ENCODE measurements at places on chromosomes 3 and 15.

- no peak for DNase-seq
These were observed 611.2 kb upstream of the CFAP20DC start for GRCh38 chr3:59660852-59661625.

DNA sequence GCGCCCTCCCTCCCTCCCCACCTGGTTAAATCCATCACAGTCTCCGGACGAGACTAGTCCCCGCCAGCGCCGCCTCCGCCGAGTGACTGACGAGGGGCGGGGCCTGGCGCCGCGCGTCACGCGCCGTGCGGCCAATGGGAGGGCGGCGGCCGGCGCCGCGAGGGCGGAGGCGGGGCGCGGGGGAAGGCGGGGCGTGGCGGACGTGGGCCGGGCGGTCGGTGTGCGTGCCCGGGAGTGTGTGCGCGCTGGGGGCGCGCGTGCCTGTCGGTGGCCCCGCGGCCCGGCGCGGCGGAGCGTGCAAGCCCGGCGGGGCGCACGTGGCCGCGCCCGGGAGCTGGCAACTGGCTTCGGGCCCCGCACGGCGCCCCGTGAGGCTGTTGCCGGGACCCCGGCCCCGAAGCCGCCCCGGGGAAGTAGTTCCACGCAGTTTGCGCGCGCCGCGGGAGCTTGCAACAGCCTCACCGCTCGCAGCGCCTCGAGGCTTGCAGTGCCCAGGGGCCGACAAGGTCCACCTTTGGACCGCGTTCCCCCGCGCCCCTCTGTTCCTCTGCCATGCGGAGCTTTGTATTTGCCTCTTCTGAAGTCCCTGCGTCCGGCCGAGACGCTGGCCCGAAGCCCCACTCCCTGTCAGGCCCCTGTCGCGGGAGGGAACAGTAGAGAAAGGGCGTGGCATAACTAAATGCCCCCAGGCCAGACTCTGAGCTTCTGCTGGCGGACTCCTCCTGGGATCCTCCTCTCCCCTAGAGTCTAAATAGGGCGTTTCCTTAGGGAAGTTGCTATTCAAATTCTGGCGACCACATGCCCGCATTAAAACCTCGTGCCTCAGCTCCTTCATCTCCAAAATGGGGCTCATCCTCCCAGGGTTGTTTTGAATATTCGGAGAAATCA is 400.9 kb downstream of the SHQ1 start:
- DNase-seq, result peak; percentile 78

- DNase-seq, result peak; percentile 75
These were observed 40.2 kb downstream of the SUMF1 start for GRCh38 chr3:4426782-4427344.

DNA sequence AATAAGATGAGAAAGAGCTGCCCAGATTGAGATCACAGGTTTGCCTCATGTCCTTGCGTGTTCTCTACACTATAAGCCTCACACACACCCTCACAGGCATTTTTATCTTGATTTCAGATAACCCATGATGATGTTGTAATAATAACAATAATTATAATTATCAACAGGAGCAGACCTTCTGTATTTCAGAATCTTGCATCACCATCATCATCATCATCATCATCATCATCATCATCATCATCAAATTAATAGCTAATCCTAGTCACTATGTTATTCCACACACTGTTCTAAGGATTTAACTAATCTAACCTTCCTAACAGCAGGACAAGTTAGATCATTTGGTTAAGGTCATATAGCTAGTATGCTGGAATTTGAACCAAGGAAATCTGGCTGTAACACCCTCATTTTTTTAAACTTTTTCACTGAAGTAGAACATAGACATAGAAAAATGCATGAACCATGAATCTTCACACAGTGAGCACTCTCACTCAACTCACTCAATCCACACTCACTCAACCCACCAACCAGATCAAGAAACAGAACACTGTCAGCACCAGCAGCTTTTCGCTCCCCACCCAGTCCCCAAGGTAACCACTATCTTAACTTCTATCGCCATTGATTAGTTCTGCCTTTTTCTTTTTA is 1.8 kb upstream of the SH2D7 start:
- DNase-seq, result no peak

GRCh38 chr3:78846718-78847117 is 921.1 kb downstream of the ROBO1 start:
- no peak for DNase-seq

DNA sequence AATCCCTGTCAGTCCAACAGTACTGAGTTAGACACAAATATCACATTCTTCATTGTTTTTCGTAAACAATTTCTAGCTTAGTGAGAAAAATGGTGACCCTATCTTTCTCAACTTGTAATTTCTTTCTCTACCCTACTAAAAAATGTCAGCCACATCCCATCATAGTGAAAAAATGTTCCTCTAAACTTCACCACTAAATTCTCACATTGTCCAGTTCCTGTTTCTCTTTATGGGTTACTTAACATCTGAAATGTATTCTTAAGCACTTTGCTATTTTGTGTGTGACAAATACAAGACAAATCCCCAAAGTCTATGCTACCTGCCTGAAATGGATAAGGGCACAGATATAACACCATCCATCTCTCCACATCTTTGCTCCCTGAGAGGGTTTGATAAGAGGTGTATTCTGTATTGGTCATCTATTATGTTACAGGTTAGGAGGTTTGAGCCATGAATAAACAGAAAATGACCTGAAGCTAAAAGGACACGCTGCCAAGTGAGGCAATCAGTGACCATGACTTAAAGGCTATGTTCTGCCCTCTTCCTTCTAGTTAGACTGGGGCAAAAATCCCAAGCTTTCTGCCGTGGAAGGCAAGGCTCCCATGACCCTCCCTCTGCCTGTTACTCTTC is 118.2 kb downstream of the GADL1 start:
- DNase-seq, result no peak

GRCh38 chr3:11430624-11431023 is 158.4 kb downstream of the ATG7 start:
- DNase-seq, result no peak

- no peak for DNase-seq
These were observed 5.7 kb downstream of the PTH1R start for GRCh38 chr3:46883054-46883829.

DNA sequence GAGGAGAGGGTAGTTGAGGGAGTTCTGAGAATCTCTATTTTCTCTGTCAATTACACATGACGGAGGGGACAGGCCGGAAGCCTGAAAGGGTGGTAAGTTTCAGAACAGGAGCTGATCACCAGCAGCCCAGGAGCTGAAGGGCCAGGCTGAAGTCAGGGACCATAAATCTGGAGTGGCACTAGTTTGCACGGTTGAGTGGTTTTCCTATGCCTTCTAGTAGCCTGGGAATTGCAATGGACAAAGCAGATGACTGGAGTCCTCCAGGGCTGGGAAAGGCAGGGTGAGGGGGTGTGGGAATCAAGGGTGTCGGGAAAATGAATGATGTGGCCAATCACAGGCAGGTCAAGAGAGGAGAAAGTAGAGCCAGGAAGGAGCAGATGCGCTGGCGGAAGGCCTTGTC is 72.5 kb downstream of the MAGEF1 start:
- DNase-seq, result no peak

- no peak for DNase-seq
These were observed 850.3 kb downstream of the ROBO1 start for GRCh38 chr3:78917536-78917935.

DNA sequence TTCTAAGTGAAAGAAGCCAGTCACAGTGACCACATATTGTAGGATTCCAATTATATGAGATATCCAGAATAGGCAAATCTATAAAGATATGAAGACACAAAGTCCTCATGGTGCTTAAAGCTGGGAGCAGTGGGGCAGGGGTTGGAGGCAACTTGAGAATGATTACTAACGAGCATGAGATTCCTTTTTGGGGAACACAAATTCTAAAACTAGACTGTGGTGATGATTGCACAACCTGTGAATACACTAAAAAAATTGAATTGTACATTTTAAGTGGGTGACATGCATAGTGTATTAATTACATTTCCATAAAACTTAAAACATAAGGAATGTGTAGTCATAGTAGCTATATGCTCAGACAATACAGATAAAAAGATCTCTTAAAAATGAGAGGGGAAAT is 103.2 kb downstream of the DPH6 start:
- DNase-seq, result no peak

DNA sequence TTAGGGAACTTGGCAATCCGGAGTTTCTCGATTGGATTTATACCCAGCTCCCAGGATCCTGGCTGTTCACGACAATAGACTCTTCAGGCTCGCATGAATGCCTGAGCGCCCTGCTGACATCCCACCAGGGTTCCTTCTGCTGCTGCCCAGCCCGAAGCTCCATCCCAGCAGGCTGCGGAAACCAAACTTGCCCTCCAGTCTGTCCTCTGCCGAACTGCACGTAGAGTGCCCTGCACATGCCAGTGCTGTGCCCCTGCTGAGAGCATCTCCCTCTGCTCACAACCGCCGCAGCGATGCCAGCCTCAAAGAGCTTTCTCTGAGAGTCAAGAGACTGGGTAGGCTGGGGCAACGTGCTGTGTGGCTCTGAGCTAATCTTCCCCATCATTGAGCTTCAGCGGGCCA is 6.9 kb downstream of the ADAMTS7 start:
- no peak for DNase-seq

- peak; percentile 90 for DNase-seq
These were observed 172.5 kb upstream of the GADL1 start for GRCh38 chr3:31067004-31067403.

DNA sequence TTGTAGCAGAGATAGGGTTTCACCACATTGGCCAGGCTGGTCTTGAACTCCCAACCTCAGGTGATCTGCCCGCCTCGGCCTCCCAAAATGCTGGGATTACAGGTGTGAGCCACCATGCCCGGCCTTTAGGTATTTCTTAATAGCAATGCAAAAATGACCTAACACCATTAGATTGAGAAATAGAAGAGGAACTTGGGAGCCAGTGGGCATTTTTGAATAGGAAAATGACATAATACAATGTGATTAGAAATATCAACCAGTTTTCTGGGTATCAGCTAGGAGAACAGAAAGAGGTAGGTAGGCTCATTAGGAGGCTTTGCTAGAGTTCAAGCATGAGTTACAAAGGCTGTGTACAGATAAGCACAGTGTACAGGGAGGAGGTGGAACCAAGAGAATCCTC is 101.8 kb upstream of the TBC1D5 start:
- DNase-seq, result no peak

DNA sequence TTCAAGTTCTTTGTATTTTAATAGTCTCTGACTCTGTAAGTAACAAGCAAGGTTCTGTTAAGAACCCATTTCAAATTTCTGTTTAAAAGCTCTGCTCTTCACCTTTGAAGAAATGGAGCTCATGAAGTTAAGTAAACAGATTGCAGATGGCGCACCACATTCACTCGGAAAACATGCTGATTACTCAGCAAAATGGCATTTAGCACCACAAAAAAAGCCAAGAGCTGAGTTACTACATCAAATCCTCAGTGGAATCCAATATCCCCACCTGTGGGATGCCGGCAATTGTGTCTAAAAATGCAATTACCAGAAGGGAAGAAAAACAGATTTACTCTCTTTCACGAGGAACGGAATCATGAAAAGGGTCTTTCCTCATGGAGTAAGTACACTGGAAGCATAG is 758.0 kb downstream of the NTRK3 start:
- DNase-seq, result no peak

- no peak for DNase-seq
These were observed 42.0 kb downstream of the MYO1E start for GRCh38 chr15:59330649-59331048.

- no peak for DNase-seq
These were observed 1.9 kb downstream of the SNRPA1 start for GRCh38 chr15:101293122-101293521.

All from AG09319 (cell line).